Bone marrow (tissue), 2 donors: ENCODE measurements at places on chromosomes 1 and 21.
A peak's percentile ranks its signal among the peaks of the same experiment; 100 is the strongest.

DNA sequence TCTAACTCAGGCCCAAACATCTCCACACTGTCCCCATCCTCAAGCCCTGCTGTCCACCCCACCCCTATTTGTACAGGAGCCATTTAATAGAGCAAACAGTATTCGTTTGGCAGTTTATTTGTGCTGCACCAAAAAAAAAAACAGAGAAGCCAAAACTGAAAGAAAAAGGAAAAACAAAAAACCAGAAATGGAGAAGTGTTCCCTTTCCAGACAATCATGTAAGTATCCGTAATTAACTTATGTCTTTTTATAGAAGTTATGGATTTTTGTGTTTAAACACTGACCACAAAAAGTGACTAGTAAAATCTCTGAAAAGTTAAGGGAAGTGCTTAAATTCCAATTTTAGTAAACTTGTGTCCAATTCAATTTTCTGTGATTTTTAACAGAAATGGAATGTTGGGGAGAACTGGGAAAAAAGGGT is 40.4 kb upstream of the ZBTB18 start:
- no peak for DNase-seq

GRCh38 chr1:204763773-204764427 is 78.4 kb upstream of the LRRN2 start:
- DNase-seq: peak; percentile 11

DNA sequence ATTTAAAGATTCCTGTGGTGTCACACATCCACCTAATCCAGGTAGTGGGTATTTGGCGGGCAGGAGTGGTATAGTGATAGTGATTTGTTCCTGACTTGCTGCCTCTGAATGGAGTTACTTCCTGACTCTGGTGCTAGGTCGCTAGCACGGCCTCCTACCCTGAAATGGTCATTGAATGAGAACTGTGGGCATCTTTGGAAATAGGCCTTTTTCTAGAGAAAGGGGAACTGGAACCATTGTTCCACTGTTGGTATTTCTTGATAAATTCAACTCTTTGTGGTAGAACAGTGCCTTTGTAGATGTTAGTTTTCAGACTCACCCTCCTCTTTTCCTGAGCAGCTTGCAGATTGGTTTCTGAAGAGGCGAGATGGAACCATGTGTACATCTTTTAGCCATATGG is 1.5 kb downstream of the QSOX1 start:
- no peak for DNase-seq

DNA sequence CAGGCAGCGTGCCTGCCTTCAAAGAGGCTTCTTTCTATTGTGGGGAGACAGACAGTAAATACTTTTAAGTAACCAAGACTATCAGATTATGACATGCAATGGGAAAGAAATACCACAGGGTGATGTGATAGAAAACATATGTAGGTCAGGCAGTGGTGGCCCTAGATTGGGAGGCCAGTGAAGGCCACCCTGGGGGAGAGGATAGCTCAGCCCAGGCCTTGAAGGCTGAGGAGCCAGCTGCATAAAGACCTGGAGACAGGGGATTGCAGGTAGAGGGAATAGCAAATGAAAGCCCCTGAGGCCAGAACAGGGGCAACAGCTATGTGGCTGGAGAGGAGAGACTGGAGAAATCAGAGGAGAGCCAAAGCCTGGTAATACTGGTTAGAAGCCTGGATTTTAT is 4.0 kb downstream of the SOX13 start:
- no peak for DNase-seq

DNA sequence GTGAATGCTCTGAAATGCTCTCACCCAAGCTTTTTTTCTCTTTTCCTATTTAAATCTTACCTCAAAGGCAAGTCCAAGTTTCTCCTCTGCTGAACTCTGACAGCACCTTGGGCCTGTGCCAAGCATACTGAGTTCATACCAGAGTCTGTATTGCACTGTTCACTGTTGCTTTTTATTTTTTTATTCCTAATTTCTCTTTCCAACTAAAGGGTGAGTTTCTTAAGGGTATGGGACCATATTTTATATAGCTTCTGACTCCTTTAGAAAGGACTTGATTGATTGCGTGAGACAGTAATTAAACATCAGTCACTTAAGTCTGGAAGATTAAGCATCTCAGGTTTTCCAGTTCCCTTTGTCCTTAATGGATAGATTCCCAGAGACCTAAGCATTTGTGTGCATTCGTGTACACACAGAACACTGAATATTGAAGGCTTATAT is 69.9 kb downstream of the CACHD1 start:
- no peak for DNase-seq

- DNase-seq: no peak
These were observed 5.5 kb downstream of the C1QB start for GRCh38 chr1:22658385-22659163.

GRCh38 chr1:160647329-160647720 is 481 bp upstream of the SLAMF1 start:
- DNase-seq: no peak

- no peak for DNase-seq
These were observed 31.6 kb downstream of the ZMYND12 start for GRCh38 chr1:42424201-42424600.

- no peak for DNase-seq
These were observed 49.5 kb downstream of the LYST start for GRCh38 chr1:235817101-235817728.

DNA sequence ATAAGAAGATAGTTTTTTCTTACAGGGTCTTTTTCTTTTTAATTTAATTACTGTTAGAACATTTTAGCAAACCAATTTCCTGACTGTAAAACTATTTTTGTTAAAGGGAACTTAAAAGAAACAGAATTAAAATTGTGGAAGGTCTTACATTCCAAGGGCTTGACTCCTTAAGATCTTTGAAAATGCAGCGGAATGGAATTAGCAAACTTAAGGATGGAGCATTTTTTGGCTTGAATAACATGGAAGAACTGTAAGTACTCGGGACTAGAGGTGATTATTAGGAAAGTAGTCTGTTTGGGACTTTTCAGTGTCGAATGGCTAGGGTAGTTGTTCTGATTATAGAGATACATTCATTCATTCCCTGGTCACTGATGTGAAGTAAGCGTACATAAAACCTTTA is 21.5 kb downstream of the LRIG2 start:
- DNase-seq: no peak

- DNase-seq: no peak
These were observed 79.8 kb downstream of the USP1 start for GRCh38 chr1:62516600-62516999.

DNA sequence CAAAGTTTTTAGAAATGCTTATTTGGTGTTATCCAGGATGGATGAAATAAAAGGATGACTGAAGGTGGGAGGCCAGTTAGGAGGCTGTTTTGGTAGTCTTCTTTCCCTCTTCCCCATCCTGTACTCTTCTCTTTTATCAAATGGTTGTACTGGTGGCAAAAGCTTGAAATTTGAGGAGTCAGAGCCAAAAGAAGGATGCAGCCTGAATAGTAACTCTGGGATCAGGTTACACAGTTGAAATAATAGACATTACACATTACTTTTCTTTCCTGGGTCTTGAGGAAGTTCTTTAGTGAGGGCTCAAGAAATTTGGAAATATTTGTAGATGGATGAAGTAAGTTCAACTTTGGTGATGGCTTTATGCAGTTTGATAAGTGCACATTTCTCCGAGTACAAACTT is 108.6 kb downstream of the GPR52 start:
- DNase-seq: no peak

DNA sequence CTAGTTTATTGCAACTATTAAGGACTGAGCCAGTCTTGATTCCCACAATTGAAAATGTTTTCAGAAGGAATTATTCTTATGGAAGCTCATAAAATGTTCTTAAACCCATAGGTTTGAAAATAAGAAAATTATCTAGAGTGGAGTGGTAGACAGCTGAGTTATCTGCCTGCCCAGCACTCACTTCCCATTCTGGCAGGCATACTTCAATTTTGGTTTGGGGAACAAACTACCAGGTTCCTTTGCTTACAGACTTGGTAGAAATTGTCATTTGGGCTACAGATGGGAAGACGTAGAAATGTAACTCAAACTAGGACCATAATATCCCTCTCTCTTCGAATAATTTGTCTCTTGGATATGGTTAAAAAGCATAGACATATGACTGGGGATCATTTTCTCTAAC is 18.4 kb downstream of the JUN start:
- no peak for DNase-seq

DNA sequence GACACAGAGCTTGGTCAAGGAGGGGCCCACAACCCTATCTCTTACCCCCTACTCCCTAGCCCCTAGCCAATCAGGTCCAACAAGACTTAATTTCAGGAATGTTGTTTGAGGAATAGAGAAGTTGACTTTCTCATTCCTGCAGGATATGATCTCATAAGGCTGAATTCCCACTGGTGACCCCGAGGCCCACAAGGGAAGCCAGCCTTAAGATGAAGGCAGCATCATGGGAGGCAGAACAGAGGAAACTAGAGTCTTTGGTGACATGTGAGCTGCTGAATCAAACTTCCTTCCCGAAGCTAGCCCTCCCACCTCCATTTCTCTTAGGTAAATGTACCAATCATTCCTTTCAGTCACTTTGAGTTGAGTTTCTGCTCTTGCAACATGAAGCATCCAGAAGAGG is 9.1 kb upstream of the PDIK1L start:
- no peak for DNase-seq

- DNase-seq: no peak
These were observed 41.2 kb upstream of the CYYR1 start for GRCh38 chr21:26614251-26614650.

GRCh38 chr21:19864476-19864875 is 1133.7 kb upstream of the NCAM2 start:
- DNase-seq: no peak

- DNase-seq: no peak
These were observed 113.9 kb downstream of the ATP5PO start for GRCh38 chr21:33801424-33802405.

GRCh38 chr1:56472860-56473259 is 106.5 kb downstream of the PLPP3 start:
- peak; percentile 13 for DNase-seq

- DNase-seq: no peak
These were observed 18.8 kb downstream of the GATAD2B start for GRCh38 chr1:153903841-153904455.

DNA sequence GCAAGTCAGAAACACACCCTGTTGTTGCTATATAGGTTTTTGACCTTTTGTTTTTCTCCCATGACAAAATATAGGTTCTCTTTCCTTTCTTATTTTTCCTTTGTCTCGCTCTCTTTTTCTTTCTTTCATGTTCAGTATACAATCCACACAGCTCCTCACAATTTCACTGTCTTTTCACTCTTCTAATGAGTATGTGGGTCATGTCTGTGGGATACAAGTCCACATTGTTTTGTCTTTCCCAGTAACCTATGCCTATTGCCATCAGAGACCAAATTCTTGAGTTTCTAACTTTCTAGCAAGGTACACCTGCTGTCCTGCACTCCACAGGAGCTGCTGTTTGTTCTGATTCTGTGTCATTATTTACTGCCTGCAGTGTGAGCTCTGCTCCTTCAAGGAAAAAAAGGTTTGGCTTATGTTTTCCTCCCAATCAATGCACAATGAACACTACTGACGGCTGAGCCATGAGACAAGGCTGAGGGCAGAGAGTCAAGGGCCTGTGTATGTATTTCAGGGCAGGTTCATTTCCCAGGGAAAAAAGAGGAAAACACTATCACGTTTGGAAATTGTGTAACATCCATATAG is 453.8 kb downstream of the NEGR1 start:
- no peak for DNase-seq

GRCh38 chr1:208829595-208829994 is 585.4 kb upstream of the PLXNA2 start:
- no peak for DNase-seq

- no peak for DNase-seq
These were observed 360.1 kb upstream of the RGS18 start for GRCh38 chr1:191798178-191798577.

GRCh38 chr21:43268804-43269186 is 100.0 kb downstream of the CRYAA start:
- DNase-seq: no peak

- no peak for DNase-seq
These were observed 40.2 kb downstream of the BCL9 start for GRCh38 chr1:147581459-147581858.

GRCh38 chr1:30274173-30274970 is 449.0 kb downstream of the MATN1 start:
- no peak for DNase-seq

GRCh38 chr1:244614879-244615278 is 38.0 kb upstream of the DESI2 start:
- DNase-seq: no peak

GRCh38 chr1:157170677-157171515 is 32.7 kb upstream of the ETV3 start:
- DNase-seq: peak; percentile 27

DNA sequence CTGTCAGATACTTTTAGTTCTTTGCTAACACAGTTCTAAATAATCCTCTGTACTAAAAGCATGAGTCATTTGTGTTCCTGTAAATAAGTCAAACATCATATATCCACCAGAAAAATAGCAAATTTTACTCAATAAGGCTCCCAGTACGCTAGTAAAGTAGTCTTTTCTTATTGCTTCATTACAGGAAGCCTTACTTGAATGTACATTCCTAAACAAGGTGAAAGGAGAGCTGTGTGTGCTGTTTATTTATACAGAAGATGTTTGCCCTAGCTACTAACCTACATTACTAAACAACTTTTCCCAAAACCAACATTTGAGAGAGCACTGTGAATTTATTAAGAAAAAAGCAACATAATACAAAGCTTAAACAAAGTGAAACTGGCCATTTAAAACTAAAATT is 52.0 kb downstream of the ZNHIT6 start:
- DNase-seq: no peak

GRCh38 chr1:153614189-153614900 is 1.4 kb upstream of the S100A16 start:
- no peak for DNase-seq

DNA sequence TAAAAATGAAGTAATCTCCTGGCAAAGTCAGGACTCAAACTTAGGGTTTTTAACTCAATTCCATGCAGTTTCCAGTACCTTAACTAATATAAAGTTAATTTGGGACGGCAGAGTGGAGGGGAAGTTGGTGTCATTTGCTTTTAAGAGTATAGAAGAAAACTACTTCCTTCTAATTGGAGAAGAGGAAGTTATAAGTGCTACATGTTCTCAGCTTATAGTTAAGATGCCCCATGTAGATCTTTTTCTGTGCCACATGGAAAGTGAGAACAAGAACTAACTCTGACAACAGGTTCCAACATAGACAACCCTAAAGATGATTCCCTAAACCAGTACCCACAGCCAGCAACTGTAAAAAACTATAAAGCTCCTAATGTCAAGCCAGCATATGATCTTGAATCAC is 11.5 kb downstream of the RRAGC start:
- DNase-seq: peak; percentile 69

DNA sequence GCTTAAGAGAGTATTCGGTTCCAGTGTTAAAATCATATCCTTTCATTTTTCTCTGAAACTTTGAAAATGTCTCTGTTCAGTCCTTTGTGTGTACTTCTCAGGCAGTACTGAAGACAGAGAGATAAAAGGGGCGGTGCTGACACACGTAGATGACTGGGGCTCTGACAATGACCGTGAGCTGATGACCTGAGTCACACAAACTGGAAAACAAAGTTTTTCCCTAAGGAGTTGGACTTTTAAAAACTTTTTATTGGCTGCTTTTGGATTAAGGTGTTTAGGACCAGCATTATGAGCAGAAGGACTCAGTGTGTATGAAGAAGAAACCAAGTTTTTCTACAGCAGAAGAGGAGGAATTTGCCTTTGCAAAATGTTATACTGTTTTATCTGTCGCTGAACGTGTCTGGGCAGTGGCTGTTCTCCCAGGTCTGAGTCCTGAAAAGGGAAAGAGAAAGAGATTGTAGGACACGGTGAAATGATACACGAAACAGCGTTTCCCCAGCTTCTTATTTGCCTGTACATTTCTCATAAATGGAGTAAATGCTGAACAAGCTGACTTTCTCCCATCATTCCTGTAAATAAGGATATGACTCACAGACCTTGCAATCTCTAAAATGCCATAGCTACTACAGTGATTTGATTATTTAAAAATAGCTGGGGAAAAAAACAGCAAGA is 51.5 kb downstream of the MAP3K7CL start:
- peak; percentile 10 for DNase-seq
